H54 (cell line): ENCODE measurements at places on chromosomes 3 and 15.

GRCh38 chr15:38507570-38507969 lies 53.6 kb downstream of the FAM98B start:
- no peak for DNase-seq

- peak; percentile 52 for DNase-seq
These were observed 3.6 kb upstream of the SMAD6 start for GRCh38 chr15:66698318-66698961.

- DNase-seq = no peak
These were observed 54.4 kb upstream of the P2RY1 start for GRCh38 chr3:152780553-152780952.

GRCh38 chr3:185865247-185865646 lies 40.4 kb upstream of the IGF2BP2 start:
- no peak for DNase-seq

GRCh38 chr3:194615226-194615625 lies 18.0 kb downstream of the TMEM44 start:
- DNase-seq = no peak

DNA sequence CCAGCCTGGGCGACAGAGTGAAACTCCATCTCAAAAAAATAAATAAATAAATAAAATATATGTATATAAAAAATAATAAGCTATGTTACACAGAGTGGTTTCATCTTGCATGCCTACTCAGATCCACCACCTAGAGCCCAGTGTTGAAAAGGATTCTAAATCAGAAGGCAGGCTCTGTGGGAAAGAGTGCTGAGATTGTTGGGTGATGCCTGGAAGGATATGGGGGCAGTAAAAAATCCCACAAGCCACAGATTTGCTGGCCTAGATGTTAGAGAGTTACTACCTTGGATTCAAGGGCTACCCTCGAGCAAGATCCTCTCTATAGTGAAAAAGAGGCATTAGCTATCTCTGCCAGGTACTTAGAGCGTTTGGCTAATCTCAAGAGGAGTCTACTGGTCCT lies 144.3 kb downstream of the STAC start:
- no peak for DNase-seq

- DNase-seq = no peak
These were observed 118.0 kb upstream of the DPH6 start for GRCh38 chr15:35663956-35664355.

DNA sequence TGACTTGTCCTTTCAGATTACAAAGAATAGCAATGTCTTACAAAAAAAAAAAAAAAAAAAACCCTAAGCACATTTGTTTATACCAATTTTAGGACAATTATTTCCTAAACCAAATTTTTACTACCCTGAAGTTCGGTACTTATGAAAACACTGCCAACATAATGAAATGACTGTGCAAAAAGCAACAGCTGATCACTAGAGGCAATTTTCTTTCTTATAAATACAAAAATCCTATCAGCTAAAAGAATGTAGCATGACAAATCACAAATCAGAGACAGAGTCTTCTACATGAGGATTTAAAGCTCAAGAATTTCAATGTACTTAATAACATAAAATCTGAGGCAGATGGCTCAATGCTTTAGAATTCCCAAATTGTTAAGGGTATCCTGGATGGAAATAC lies 191.8 kb downstream of the MAGI1 start:
- DNase-seq = no peak

GRCh38 chr3:13018043-13018451 lies 55.2 kb downstream of the IQSEC1 start:
- peak; percentile 58 for DNase-seq

GRCh38 chr3:169634618-169635236 lies 28.8 kb downstream of the MECOM start:
- no peak for DNase-seq

DNA sequence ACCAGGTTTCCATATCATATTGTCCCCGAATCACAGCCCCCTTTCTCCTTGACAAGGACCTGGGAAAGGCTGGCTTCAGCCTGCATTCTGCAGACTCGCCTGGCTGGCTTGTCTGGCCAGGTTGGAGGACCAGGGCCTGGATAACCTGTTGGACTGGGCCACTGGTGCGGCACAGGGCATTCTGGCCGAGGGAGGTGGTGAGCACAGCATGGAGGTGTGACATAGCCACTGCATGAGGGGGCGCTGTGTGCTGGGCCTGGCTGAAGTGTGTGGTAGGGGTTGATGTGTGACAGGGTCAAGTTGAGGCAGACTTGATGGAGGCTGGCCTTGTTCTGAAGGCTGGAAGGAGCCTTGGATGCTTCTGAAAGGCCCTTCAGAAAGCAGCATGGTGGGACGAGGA lies 2.9 kb downstream of the ESYT3 start:
- no peak for DNase-seq

DNA sequence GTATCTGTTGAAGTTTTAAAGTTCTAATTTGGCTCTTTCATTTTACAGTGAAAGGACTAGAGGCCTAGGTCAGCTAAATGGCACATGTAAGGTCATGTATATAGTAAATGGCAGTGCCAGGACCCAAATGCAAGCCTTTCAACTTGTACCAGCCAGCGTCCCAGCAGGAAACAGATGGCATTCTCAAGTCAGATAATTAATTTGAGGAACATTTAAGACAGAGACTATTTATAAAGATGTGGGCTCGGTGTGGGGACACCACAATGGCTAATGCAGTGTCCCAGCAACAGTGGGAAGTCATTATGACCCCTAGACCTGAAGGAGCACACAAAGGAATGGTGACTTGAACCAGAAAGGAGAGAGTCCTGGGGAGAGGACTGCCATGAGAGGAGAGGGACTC lies 6.1 kb downstream of the MINDY4B start:
- DNase-seq = no peak

GRCh38 chr15:25543196-25543595 lies 104.4 kb upstream of the UBE3A start:
- DNase-seq = no peak

DNA sequence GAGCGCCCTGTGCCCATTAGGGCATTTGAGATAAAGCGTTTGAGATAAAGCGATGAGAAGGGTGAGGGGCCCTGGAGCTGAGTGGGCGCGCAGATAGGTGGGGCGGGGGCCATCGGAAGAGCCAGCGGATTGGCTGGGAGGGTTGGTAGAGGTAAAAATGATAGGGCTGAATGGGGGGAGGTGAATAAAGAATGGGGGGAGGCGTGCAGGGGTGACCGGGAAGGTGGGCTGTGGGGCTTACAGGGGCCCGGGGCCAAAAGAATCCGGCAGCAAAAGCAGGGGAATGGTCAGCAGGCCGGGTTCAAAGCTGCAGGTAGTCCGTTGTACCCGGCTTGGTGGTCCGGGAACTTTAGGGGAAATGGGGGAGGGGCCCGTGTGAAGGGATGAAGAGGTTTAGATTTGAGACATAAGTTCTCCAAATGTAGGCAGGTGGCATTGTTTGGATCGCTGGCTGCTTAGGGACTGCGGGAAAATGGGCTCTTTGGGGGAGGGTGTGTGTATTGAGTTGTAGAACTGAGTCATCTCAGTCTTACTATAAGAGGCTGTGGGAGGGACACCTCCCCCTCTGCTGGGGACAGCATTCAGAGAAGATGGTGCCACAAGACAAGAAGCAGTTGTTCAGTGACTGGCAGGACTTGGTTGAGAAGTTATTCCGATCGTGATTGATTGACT lies 610 bp downstream of the ARID3B start:
- DNase-seq = no peak

DNA sequence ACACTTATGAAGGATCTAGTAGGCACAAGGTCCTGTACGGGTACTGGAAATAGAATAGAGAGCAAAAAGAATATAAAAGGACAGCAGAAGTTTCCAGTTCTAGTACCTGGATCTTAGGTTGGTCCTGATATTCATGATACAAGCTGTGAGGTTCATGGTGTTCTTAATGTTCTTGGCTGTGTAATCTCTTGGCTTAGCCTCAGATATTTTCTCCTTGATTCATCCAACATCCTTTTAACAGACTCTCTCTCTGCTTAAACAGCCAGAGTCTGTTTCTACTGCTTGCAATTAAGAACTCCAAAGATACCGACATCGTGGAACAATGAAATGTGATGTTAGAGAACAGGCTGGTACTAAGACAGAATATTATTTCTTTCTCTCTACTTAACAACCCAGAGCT lies 49.9 kb downstream of the CNTN3 start:
- no peak for DNase-seq

DNA sequence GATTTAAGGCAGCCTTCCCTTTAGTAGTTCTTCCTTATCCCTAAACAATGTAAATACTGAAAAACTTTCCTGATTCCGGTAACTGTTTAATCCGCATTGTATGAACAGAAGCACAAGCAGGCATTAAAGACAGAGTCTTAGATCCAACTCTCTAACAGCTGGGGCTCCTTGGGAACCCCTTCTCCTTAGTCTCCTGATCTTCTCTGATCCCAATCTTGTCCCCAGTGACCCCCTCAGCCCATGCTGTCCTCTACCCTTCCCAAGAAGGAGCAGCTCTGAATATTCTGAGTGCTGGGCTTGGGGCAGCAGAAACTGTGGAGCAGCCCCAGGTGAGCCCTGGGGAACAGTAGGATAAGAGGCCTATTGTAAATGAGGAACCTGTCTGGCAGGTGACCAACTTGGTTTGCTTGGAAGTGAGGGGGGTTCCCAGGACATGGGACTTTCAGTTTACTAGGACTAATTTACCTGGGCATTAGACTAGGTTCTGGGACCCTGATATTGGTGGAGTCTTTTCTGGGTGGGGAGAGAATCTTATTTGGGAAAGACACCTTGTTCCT lies 13.0 kb upstream of the SLC30A4 start:
- DNase-seq = no peak

DNA sequence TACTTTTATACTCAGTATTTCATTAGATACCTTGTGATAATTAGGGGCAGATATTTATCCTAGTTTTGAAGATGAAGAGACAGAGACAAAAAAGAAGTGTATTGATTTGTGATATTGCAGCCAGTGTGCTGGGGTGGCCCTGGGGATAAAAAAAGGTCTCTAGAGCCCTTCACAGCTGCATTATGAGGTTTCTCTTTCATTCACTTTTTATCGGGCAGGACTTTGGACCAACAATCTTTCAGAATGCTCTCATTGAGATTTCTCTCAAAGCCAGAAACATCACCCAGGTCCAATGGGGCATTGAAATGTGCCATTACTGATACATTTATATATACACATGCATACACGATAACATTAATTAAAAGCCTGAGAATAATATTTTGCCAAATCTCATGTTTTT lies 20.5 kb upstream of the SELENOT start:
- no peak for DNase-seq

- DNase-seq = no peak
These were observed 8.9 kb downstream of the XIRP1 start for GRCh38 chr3:39183211-39184080.
